Activated CD8-positive, alpha-beta T cell treated with anti-CD3 and anti-CD28 coated beads, Interleukin-2, amount 10 ng/mL, durations not matched to agents 7 days and 5 days (primary cell): ENCODE measurements at places on chromosomes 16 and 17. TPM values are rescaled to one million over a fixed set of nuclear protein-coding genes. Genes with fewer than 3 reads are reported as not detected.

The PDILT gene
- not detected for total RNA-seq

- H3K4me1 ChIP-seq, result no peaks in the 10 kb centered on the region
- H3K27ac ChIP-seq, result no peak overlapping the region
- H3K27me3 ChIP-seq, result no peaks in the 10 kb centered on the region
Observed at GRCh38 chr17:17289086-17289485, 8.0 kb upstream of the COPS3 start.

The KARS1 gene
- 208 TPM for total RNA-seq

DNA sequence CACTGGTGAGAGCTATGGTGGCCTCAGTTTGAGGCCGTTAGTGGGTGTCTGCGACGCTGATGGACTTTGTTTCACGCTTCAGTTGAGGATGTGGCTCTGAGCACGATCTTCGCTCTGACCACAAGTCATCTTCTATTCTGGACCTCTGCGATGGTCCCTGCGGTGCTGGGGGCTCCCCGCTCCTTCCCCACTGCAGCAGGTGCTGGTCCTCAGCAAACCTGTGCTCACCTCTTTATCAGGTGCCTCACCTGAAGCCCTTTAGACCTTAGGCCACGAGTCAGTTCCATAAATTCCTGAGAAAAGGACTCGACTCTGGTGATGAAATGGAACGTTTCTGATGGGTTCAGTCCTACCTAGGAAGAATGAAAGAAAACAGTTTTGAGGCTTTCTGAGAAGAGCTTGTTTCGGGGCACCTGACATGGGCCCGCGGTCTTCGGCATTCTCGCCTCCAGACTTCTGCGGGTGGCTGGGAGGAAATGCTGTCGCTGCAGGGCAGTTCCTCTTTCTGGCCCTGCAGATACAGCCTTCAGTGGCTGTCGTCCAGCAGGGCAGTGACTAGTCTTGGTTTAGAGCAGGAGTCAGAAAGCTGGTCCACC, 4.7 kb downstream of the KCTD5 start:
- peak overlapping the region; percentile 66 for H3K4me3 ChIP-seq
- DNase-seq, result peak; percentile 51
- peaks cover 39% of the 10 kb centered on the region for H3K4me1 ChIP-seq
- H3K36me3 ChIP-seq, result peaks cover 7% of the 10 kb centered on the region
- no peaks in the 10 kb centered on the region for H3K27me3 ChIP-seq
- peak overlapping the region; percentile 87 for H3K27ac ChIP-seq

GRCh38 chr16:73228649-73229048, 180.7 kb upstream of the ZFHX3 start:
- no peaks in the 10 kb centered on the region for H3K4me1 ChIP-seq
- DNase-seq, result no peak
- no peak overlapping the region for H3K27ac ChIP-seq
- no peak overlapping the region for H3K4me3 ChIP-seq
- H3K36me3 ChIP-seq, result no peaks in the 10 kb centered on the region
